ENCODE measurements at places on chromosomes 2 and 18. TPM values are rescaled to one million over a fixed set of nuclear protein-coding genes. Genes with fewer than 3 reads are reported as not detected.

DNA sequence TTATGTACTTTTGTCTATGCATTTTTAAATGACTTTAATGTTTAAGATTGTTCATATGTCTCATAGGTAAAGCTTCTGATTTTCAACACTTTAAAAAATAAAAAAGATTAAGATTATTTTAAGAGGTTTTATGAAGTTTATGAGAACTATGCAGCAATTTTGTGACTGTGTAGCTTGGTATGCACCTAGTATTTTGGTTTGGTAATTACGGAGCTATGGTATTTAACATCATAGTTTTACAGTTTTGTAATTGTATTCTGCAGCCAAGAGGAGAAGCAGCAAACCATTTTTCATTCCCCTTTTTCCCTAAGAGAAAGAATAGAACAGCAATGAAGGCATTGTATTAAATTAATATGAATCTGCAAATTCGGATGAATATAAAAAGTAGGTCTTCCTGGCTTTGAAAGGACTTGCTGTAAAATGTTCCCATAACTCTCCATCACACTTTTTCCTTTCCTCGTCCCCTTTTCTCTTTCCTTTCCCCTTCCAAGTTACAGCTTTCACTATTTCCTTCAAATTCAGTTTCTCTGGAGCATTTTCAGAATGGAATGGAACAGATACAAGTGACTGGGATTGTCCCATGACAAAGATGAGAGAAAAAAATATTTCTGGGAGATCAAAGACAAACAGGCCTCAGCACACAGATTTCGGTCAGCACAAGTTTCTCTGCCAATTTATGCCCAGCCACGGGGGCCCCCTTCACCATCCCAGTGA, 26.1 kb upstream of the PIEZO2 start:
- DNase-seq = no peak

Gene OXER1
- 8.8 TPM for polyA plus RNA-seq

DNA sequence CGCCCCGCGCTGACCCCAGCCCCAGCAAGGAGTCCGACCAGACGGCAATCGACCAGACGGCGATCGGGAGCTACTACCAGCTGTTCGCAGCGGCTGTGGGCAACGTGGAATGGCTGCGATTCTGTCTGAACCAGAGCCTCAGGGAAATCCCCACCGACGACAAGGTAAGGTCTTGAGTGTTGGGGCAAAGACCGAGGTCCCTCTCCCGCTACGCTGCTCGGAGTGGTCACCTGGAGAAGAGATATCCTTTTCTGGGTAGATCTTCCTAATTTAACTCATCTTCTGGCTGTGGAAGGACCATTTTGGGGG, 704 bp downstream of the ANKRD53 start:
- DNase-seq = no peak

Gene CCDC74A
- 5.9 TPM for polyA plus RNA-seq

Gene GPR75
- 4.1 TPM for polyA plus RNA-seq
